ENCODE measurements at places on chromosomes 2 and 18.

DNA sequence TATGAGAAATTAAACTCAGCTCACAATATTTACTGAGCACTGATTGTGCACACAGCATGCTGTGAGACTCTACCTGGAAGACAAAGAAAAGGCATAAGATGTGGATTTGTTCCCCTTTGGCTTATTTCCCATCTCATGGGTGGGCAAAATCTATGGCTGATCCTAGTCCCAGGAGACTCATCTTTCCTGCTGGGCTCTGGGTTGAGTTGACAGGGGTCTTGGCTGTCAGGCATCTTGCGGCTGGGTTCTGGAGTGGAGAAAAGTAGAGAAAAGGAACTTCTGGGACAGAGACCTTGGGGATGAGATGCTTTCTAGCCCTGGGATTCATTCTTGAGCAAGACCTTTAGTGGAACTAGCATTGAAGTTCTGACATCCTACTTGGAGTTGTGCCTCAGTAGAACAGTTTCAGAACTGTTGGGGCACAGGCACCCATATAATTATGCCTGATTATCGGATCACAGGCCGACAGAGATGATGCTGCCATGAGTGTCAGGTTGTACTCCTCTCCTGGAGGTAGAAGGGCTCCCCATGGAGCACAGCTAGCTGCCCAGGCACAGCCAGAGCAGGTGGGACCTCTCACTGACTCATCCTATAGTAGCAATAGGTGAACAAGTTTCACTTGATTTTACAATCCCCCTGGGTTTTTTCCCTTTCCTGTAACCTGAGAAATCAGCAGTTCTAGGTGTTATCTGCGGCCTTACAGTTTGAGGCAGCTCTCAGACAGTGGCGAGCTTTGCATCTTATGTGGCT lies 260.9 kb downstream of the CYRIA start:
- no peak for DNase-seq

DNA sequence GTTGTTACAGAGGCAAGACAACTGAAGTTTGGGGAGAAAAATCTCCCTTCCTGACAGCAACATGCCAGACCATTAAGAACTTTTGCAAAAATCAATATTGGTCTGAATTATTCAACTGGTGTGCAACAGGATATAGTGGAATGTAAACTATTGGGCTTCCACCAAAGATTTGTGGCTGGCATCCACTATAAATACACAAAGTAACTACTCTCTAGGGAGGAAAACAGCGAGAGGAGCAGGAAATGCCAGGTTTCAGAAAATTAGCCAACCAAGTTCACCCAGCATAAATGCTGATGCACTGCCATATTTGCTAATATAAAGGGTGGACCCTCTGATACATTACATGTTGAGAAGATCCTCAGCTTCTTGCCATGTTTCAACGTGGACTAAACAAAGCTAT lies 267.6 kb upstream of the LYPD1 start:
- no peak for DNase-seq

GRCh38 chr2:204824751-204825453 lies 279.6 kb downstream of the PARD3B start:
- DNase-seq: peak; percentile 67

GRCh38 chr2:195049372-195050031 lies 607.5 kb upstream of the SLC39A10 start:
- DNase-seq: peak; percentile 55

DNA sequence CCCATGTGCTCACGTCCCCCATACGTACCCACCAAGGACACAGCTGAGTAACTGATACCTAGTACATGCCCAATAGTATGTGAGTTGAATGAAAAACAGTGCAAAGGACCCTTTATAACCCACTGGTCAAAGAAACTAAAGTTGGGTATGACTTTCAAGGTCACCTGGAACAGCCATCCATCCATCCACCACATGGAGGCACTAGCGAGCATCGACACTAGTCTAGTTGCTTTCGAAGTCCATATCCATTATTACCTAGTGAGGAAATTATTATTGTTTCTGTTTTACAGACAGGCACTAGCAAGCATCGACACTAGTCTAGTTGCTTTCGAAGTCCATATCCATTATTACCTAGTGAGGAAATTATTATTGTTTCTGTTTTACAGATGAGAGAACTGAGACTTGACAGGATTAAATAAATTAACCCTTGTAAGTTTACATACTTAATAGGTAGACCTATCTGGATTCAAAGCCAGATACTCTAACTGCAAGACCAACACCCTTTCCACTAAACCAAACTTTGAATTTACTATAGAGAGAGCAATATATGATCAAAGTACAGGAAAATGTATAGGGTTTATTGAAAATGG lies 233.7 kb downstream of the METTL4 start:
- DNase-seq: no peak

GRCh38 chr2:217467331-217467730 lies 535.5 kb downstream of the TNS1 start:
- no peak for DNase-seq

- peak; percentile 72 for DNase-seq
These were observed 34.5 kb downstream of the SLC4A3 start for GRCh38 chr2:219661955-219662395.

DNA sequence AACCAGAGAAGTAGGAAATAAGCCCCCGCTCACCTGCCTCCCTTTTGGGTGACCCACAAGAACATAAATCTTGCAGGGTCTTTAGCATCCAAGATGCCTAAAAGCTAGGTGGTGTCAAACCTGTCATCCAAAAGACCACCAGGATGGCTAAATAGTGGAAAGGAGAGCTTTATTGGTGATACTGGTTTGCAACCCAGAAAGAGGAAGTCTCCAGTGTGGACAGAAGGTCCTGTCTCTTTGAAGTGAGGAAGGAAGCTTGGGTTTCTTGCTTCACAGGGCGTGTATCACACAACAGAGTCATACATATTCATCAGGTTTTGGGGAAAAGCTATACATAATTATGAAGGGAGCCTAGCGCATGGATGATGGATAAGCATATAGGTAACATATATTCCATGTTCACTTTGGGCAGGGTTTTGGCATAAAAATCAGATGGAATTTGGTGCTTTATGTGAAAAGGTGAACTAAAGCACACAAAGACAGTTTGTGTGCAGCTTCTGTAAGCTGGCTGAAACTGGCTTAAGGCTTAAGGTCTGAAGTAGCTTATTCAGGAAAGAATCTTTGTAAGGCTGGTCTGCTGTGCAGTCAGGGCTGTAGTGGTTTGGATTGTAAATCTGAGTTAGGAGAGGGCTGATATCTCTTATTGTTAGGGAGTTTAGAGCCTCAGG lies 102.2 kb upstream of the MSH2 start:
- DNase-seq: no peak

- DNase-seq: no peak
These were observed 307.5 kb downstream of the GALR1 start for GRCh38 chr18:77557046-77557587.

- DNase-seq: no peak
These were observed 7.8 kb upstream of the ARMC9 start for GRCh38 chr2:231190531-231191197.

GRCh38 chr2:212379103-212379502 lies 159.5 kb downstream of the ERBB4 start:
- no peak for DNase-seq

DNA sequence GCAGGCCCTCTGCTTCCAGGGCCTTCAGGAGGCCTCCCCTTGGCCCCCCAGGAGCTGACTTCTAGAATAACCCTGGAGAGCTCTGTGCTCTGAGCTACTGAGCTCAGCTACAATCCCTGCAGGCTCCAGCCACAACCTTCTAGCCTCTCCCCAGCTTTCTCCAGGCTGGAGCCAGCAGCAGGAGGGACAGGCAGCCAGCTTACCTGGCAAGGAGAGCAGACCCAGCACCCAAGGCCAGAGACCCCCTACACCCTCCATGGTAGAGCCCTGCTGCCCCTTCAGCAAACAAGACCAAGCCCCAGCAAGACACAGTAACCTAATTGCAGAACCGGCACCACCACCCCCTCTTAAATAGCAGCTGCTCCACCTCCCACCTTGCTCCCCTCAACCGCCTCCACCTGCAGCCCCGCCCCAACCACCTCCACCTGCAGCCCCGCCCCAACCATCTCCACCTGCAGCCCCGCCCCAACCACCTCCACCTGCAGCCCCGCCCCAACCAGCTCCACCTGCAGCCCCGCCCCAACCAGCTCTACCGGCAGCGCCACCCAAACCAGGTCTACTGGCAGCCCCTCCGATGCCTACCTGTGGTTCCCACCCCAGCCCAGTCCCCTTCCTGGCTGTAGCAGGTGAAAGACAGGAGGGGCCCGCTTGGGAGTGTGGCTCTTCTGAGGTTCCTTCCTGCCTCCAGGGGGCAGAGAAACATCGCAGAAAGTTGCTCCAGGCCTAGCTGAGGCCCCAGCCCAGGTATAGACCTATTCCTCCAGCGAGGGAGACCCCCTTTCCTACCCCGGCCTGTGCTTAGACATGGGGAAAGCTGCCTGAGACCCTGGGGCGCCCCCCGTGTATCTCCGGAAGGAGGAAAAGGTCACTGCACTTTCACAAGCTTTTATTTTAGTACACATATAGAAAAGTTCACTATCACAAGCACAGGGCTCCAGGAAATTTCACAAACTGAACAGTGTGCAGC lies at the start of gene ASTL:
Gene ASTL, minus strand, starts transcription at position 324 of the 967 bp plus-strand sequence. Its CDS starts 66 bp downstream, at position 258.
- peak; percentile 8 for DNase-seq

DNA sequence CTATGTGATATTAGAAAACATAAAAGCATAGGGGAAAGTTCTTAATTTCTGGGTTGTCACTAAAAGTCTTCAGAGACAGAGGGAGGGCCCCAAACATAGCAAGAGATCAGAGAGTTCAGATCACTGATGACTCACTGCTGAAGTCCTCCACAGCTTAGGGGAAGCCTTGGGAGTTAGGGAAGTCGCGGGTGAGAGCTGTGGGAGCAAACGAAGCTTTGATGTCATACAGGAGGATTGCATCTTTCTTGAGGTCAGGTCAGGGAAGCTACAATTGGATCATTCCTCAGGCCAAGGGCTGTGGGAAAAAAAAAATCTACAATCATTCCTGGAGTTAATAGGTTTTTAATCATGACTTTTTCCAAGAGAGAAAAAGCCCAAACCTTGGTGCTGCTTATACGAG lies 96.2 kb downstream of the COPS8 start:
- DNase-seq: peak; percentile 64

DNA sequence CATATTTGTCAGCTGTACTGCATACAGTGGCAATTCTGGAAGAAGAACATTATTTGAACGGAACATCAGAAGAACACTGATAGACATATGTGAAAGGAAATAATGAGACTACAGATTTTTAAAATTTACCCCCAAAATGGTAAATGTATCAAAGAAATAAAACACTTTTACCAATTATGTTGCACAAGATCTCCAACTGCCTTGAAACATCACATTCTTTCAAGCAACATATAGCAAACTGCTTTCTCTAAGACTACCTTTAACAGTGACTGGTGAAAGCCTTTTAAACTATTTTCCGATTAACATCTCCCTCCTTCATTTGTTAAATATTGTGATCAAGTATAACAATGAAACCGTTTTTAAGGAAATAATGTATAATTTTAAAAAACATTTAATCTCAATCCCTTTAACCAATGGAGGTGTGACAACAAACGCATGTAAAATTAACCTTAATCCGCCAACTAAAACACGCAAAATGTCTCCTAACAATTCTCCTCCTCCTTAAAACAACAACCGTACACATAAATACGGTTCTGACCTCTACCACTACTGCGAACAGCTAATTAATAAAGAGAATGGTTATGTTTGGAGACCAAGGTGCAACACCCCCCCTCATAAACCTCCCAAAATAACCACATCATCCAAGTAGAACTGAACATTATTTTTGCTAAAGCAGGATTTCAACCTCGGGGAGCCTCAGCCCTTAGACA lies 2.4 kb downstream of the FBXO11 start:
- DNase-seq: peak; percentile 8

GRCh38 chr2:238513346-238513745 lies 86.6 kb downstream of the ASB1 start:
- DNase-seq: no peak

DNA sequence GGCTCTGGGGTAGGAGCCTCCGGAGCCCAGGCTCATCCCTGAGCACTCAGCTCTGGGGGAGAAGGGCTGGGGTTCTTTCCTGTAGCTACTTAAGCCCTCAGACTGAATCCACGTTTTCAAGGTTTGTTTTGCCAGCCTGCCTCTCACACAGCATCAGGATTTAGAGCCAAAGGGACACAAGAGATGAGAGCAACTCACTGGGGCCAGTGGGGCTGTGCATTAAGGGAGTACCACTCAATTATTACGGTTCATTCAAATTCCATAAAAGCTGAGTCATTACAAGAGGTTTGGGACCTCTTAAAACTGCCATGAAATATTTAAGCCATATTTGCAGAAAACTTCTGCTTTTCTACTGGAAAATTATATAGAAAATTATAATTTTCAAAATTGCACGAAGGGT lies 17.1 kb upstream of the SNED1 start:
- no peak for DNase-seq

GRCh38 chr18:24801001-24801400 lies 340.6 kb downstream of the HRH4 start:
- DNase-seq: no peak

- no peak for DNase-seq
These were observed 72.2 kb downstream of the XRCC5 start for GRCh38 chr2:216181351-216181750.

GRCh38 chr2:120265006-120265405 lies 12.4 kb downstream of the RALB start:
- DNase-seq: no peak

GRCh38 chr2:193349642-193350041 lies 1154.9 kb upstream of the TMEFF2 start:
- DNase-seq: no peak

DNA sequence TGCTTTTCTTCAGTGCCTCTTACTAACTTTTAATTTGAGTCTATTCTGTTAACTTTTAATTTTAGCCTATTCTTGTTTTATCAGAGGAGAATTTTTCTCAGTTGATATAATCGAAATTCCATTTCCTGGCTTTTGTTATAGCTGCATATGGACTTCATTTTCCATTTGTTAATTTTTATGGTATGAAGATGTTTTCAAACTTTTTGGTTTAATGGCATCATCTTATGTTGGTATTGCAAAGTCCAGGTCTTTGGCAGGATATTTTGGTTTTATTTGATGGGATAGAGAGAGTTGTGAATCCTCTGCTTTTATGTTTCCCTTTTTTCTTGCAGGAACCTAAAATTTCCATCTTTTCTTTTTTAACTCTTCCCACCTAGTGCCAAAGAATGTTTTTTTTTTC lies 70.9 kb upstream of the RAPGEF4 start:
- DNase-seq: no peak

DNA sequence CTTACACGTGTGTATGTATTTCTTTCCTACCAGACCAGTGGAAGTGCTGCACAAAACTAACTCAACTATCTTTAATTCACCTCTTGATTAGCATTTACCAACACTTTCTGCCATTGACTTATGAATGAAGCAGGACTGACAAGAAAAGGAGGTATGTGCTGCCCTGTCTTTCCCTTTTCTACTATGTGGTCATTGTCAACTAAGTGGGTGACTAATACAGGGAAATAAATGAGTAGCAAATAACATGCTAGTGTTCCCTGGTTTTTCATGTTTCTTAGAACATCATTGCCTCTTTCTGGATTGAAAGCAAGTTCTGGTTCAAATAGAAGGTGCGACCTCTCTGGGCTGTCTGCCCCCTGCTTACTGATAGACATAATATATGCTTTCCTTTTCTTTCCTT lies 58.0 kb downstream of the LINC00305 start:
- DNase-seq: no peak

DNA sequence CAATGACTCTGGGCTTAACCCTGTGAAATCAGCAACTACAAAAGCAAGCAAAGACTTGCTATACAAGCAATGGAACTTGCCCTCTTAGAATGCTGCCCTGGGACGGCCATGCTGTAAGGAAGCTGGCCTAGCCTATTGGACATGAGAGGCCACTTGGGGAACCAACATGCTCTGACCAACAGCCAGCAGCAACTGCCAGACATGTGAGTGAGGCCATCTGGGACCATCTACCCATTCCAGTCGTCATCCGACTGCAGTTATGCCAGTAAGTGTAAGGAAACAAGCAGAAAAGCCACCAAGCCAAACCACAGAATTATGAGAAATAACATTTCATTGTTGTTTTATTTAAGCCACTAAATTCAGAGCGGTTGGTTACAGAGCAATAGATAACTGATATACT lies 40.9 kb downstream of the CLASP1 start:
- DNase-seq: no peak
